ENCODE measurements at places on chromosomes 2 and 18.

DNA sequence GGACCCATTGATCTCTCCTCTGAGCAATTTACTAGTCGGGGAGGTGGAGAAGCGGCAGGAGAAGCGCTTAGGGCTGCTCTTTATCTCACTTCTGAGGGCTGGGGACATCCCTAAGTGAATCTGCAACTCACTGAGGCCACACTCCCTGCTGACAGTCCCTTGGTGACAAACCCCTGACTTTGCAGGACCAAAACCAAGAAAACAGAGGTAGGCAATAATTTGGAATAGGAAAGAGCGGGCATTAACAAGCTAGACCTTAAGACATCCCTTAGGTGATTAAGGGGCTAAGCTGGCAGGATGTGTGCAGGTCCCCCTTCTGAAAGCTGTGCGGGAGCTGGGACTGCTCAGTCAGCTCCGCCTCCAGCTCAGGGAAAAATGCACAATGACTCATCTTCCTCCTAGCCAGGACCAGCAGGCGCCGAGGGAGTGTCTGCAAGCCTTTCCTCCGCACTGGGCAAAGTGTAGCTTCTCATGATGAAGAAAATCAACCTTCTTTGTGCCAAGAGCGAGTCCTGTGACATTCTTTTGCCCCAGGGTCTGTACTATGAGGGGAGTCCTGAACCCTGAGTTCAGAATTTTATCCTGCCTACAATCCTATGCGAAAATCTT, 63.3 kb downstream of the BOD1L2 start:
- DNase-seq = no peak

DNA sequence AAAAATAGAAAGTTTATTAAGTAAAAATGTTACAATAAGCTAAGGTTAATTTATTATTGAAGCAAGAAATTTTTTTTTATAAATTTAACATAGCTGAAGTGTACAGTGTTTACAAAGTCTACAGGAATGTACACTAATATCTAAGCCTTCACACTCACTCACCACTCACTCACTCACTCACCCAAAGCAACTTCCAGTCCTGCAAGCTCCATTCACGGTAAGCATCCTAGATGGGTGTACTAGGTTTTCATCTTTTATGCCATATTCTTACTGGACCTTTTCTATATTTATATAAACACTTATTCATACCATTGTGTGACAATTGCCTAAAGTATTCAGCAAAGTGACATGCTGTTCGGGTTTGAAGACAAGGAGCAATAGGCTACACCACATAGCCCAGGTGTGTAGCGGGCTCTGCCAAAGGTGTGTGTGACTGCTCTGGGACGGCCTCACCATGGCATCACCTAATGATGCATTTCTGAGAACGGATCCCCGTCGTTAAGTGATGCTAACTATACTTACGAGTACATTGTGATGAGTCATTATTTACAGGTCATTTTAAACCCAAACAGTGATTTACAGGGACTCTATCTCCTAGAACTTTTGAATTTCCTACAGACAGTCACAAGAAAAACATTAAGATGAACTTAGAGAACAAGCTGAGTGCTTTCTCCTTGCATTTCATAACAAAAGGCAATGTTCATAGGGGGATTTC, 76.3 kb upstream of the ID2 start:
- DNase-seq = no peak

DNA sequence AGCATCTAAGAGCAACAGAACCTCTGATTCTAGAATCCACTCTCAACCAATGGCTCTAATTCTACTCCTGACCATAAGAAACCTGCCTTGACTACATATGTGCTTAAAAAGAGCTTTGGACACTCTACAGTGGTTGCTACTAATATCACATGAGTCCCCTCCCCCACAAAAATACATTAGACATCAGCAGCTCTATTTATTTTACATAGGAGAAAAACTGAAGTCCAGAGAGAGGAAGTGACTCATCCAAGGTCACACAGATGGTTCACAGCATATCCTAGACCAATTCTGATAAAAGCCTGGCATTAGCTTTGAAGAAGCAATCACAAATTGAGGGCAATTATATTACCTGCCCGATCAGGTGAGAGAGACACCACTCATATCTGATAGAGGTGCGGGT, 49.8 kb downstream of the ALK start:
- DNase-seq = no peak

- no peak for DNase-seq
Measured at GRCh38 chr2:105395691-105396090, 3.2 kb downstream of the FHL2 start.

DNA sequence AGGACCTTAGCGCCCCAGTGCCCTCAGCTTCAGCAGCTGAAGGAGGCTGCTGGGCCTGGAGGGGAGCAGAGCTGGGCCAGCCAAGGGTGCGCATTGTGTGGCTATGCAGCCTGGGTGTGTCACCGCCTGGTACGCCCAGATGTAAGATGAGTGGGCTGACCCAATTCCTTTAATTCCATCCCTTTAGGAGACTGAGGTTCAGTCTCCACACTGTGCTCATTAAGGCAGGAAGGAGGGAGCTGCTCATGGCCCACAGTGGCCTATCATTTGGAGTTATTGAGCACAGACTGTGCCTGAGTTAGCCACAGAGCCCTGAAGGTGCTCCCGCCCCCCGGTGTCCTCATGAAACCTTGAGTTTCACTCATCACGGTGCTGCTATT, 194.1 kb upstream of the GLI2 start:
- DNase-seq = no peak

DNA sequence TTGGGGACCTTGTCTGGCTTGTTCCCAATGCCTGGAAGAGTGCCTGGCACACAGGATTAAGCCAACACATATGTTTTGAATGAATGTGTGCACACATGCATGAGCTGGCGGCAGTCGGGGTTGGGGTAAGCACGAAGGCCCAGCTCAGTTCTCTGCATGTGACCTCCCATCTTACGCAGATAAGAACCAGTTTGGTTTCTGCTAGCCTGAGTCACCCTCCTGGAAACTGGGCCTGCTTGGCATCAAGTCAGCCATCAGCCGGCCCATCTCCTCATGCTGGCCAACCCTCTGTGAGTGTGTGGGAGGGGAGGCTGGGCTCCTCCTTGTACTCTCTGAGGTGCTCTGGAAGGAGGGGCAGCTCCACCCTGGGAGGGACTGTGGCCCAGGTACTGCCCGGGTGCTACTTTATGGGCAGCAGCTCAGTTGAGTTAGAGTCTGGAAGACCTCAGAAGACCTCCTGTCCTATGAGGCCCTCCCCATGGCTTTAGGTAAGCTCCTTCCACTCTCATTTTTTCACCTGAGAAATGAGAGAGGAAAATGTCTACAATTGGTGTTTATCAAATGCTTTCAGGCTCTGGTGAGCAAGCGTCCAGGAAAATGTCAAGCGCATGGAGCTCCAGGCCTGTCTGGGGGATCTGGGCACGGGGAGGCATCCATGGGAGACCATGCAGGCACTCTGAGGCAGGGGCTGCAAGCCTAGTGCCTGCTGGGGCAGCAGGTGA, 9.7 kb upstream of the IL1RN start:
- no peak for DNase-seq
